Amniotic stem cell (primary cell): ENCODE measurements at places on chromosomes 16 and 17.

DNA sequence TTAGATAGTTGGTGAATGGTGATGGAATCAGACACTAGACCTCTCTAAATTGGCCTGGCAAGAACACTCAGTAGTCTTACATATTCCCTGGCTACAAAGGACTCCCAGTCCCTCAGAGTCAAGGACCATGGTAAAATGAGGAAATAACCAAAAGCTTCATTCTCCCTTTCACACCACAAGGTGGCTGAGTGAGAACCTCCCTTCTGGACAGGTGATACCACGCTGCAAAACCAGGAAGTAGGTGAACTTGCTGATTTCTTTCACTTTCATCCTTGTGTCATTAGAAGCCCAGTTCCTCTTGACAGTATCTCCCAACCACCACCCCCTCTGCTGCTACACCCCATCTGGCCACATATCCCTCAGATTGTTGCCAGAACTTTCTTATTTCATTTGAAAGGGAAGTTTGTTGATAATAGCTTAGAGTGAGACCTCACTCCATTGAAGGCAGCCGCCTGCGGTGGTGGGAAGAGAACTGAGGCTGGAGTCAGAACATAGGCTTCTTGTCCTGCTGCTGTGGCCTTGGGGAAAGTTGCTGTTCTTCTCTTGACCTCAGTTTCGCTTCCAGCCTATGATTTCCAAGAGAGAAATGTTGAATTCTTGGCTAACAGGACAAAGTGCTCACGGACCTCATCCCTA is 290.6 kb upstream of the CCL2 start:
- no peak for DNase-seq

- DNase-seq = no peak
Measured at GRCh38 chr17:79570653-79571052, 40.2 kb downstream of the RBFOX3 start.

DNA sequence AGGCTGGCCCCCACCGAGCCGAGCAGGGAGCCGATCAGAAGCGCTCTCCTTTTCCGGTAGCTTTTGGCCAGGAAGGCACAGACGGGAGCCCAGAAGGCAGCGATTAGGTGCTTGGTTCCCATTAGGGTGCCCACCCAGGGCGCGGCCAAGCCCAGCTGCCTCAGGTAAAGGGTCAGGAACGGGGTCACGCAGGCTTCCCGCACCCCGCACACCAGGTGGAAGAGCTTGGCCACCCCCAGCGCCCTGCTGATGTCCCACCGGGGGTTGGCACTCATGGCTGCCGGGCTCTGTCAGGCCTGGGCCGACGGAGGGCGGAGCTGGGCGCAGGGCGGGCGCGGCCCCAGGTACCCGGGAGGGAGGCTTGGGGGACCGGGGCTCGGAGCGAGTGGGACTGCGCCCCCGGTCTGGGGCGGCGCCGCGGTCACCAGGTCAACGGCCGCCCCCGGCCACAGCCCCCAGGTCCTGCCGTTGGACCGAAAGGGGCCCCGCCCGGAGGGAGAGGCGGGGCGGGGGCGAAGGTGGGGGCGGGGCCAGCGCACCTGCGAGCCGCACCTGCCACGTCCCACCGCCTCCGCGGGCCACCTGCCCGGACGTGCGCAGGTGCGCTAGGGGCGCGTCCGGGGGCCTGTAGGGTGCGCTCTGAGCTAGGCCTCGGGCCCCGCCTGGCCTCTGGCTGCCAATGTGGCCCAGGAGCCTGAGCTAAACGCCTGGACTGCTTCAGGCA is at the start of gene MFSD6L:
Gene MFSD6L (minus strand): TSS at position 520 of the 724 bp plus-strand sequence. CDS start 245 bp downstream, at position 275.
- no peak for DNase-seq

DNA sequence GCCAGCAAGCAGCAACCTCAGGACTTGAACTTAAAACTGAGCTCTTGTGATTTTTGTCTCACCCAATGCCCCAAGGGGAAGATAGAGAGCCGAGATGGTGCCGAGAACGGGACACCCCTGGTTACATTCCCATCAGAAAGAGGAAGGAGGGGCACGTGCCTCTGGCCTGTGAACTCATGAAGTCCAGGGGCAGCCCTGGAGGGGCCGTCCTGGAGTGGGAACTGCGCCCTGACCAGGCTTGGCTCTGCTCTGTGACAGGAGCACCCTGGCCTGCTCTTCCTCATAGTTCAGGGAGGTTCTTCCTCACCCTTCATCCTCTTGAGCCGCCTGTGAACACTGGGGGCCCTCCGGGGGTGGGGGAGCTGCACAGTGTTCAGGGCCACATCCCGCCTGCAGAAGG is 130.3 kb upstream of the FOXF1 start:
- DNase-seq = no peak

DNA sequence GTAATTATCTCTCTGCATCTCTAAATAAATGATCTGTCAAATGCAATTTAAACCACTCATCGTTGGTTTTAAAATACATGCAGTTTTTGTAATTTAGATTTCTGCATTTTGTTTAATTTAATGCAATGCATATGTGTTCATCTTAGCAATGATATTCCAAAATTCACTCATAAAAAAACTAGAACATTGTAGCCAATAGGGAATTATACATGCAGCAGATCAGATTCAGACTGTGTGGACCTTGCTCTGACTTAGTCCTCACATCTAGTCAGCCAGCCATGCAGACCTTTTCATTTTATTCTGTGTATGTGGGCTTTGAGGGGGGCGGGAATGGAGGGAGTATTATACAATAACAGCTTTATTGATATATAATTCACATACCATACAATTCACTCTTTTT is 37.3 kb upstream of the SIAH1 start:
- no peak for DNase-seq

DNA sequence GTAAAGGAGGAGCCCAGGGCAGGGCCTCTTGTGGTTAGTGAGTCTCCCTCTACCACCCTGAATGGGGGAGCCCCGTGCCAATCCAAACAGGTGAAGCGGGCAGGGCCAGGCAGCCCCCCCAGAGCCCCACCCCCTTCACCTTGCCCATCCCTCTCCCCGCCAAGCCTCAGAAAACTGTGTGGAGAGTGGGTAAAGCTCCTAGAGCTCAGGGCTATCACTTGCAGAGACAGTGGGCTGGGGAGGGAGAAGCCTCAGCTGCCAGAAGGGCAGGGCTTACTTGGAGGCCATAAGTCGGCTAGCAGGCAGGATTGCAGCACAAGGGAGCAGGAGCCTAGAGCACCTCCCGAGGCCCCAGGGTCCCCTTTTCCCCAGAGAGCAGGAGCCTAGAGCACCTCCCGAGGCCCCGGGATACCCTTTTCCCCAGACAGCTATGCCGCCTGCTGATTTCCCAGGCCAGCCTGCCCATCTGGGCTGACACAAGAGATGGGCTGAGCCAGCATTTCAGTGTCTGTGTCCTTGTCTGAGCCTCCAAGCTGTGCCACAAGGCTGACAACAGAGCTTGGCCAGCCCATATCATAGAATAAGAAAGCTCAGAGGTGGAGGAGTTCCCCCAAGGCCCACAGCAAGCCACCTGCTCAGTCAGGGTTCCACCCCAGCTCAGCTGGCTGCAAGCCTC is 6.7 kb upstream of the KRT14 start:
- no peak for DNase-seq

DNA sequence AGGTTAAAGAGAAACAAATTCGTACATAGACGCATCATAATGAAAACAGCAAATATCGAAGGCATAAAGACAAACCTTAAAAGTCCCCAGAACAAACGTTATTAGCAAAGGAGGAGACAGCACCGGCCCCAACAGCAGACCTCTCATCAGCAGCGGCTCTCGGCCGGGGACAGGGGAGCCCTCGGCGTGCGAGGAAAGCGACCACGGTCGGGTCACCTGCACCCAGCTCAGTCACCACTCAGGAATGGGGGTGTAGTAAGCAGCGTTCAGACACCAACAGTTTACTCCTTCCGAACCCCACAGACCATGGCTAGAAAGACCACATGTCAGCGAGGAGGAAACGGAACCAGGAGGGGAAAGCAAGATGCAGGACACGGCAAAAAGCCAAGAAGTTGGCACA is 109.3 kb upstream of the CHMP6 start:
- no peak for DNase-seq
